ENCODE measurements at places on chromosomes 3 and 15. TPM values are rescaled to one million over a fixed set of nuclear protein-coding genes. Genes with fewer than 3 reads are reported as not detected.

Gene ZPLD1
- total RNA-seq, result not detected

Gene LSAMP
- 4.4 TPM for total RNA-seq

Gene ZNF860
- 0.55 TPM for total RNA-seq

Gene CCDC54
- not detected for total RNA-seq

Gene CCNB2
- 12.2 TPM for total RNA-seq

Gene CCR1
- not detected for total RNA-seq

Gene LDHAL6B
- not detected for total RNA-seq

Gene PARP14
- 48.4 TPM for total RNA-seq
